AG09319 (cell line): ENCODE measurements at places on chromosomes 16 and 17.

- DNase-seq: no peak
Measured at GRCh38 chr17:76452127-76452659, 759 bp downstream of the UBE2O start.

DNA sequence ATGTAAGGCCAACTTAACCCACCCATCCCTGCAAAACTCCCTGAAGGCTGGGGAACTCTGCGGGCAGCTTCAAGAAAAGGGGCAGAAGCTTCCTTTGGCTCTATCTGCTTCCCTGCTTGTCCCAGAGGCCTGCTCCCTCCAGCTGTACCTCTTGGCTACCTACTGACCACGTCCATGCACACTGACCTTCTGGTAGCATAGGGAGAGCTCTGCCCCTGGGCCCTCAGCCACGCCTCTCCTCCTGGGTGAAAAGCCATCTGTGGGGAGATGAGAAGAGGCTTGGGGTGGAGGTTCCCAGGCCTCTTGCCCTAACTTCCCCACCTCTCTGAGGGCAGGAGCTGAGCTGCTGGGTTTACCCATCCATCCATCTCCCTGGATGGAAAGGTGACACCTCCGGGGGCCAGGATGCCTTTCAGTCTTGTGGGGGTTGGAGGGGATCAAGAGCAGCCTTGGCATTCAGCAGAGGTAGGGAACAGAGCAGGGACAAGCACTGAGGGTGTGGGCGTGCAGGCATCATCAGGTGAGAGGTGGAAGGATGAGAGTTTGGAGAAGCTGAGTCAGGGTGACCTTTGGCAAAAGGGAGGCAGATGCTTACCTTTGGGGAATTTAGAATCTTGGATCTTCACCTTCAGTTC is 23.4 kb upstream of the MFSD6L start:
- DNase-seq: no peak

DNA sequence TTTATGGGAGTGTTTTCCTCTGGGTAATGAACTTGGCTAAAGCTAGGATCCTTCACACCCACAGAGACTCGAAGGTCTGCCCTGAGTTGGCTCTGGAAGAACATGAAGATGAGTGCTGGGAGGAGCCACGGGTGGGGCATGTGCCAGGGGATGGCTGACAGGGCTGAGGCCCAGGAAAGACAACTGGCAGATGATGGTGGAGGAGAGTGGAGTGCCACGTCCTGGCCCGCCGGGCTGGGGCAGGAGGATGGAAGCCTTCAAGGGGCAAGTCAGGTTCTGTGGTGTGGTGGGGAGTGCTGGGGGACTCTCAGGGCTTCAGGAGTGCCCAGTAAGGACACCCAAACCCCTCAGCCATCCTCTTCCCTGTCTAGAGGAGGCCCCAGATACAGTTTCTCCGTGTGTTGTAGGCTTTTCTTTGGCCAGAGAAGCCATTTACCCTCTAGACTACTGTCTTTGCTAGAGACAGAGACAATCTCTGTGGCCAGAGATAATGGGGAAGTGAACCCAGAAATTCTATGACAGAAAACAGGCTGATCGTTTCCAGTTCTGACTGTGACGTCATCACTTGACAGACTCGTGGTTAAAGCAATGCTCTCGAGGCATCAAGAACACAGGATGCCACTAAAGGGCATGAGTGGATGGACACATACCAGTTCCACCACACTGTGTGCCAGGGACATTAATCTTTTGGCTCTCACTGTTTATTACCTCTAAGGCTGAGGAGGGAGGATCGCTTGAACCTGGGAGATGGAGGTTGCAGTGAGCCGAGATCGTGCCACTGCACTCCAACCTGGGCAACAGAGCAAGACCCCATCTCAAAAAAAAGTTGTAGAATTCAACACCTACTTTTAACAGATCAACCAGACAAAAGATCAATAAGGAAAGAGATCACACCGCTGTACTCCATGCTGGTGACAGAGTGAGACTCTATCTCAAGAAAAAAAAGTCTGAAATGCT is 18.6 kb upstream of the SLC5A10 start:
- DNase-seq: no peak

DNA sequence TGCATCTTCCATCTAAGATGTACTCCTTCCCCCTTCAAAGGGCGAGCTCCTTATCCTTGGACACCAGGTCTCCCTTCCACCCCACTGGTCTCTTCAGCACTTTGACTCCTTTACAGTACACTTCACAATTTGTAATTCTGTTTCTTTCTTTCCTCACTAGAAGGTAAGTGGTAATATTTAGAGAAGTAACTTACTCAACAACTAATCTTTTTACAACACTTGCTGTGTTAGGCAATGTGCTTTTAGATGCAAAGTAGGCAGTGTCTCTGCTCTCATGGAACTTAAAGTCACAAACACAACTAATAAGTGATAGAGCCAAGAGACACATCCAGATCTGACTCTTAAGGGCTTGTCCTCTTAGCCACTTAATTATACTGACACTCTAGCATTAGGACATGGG is 6.4 kb downstream of the SIAH1 start:
- DNase-seq: no peak

DNA sequence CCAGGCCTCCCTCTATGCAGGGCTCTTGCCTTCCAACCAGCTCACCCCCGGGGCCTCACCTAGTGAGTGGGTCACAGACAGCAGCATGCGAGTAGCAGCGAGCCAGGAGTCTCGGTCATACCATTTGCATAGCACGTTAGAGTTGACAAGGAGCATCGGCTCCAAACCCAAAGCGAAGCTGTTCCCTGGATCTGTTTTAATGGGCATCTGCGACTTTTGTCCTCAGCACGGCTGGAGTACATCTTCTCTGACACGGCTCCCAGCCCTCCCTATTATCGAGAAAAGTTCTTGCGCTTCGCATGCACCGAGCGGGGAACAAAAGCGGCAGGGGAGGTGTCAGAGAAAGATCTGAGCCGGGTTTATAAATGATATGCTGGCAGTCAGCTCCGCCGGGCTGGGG is 253.3 kb downstream of the MAF start:
- no peak for DNase-seq

GRCh38 chr17:42832213-42832933 is 824 bp upstream of the PSME3 start:
- no peak for DNase-seq

GRCh38 chr16:87765776-87766484 is at the start of gene KLHDC4:
TSS of gene KLHDC4 (minus strand) at chr16:87765986. CDS start at chr16:87765890, 96 bp downstream.
- DNase-seq: no peak

DNA sequence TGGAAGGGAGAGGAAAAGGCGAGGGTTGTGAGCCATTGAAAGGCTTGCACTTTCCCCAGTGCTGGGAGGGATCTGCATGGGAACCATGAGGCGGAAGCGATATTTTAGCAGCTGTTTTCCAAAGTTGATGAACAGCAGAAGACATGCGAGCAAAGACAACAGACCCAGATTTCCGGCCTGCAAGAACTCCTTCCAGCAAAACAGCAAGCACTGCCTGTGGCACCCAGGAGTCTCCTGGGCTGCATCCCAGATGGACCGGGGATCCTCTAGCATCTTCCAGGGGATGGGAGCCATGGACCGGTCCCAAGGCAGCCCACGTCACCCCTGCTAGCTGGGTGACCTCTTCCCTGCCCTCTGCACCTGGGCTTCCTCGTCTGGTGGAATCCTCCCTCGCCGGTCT is 162.8 kb downstream of the IRF8 start:
- no peak for DNase-seq

- no peak for DNase-seq
Measured at GRCh38 chr17:57655553-57655952, 89.5 kb downstream of the CCDC182 start.

DNA sequence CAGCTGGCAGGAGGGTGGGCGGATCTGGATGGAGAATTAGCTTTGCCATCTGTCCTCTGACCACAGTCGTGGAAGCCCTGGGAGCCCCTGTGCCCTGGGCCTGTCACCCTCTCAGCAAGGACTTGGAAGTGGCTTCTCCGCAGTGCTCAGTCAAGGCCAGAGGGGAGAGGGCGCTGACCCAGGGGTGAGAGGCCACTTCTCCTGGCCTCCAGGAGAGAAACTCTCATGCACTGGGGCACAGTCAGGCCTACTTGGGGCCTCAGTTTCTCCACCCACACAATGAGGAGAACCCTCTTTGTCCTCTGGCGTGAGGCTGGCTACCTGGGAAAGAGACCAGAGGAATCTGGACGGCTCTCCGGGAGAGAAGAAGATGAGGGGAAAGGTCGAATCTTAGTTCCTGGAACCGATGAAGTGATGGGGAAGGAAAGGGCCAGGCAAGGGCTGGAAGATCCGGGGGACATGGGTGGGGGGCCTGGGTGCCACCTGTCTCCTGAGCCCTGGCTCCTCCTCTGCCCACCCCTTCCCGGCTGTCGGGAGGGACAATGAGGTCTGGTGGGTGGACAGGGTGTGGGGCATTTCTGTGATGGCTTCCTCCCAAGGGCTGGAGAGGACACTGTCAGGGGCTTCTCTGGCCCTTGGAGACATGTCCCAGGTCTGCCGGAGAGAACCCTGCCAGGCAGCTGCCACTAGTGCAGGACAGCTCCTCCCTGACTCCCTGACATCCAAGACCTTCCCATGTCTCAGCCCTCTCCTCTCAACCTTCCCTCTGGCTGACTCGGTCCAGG is 9.0 kb upstream of the ARHGAP27 start:
- DNase-seq: no peak

- peak; percentile 48 for DNase-seq
Measured at GRCh38 chr16:89581861-89582563, 6.5 kb downstream of the CPNE7 start.
